ENCODE measurements at places on chromosomes 3 and 15.

DNA sequence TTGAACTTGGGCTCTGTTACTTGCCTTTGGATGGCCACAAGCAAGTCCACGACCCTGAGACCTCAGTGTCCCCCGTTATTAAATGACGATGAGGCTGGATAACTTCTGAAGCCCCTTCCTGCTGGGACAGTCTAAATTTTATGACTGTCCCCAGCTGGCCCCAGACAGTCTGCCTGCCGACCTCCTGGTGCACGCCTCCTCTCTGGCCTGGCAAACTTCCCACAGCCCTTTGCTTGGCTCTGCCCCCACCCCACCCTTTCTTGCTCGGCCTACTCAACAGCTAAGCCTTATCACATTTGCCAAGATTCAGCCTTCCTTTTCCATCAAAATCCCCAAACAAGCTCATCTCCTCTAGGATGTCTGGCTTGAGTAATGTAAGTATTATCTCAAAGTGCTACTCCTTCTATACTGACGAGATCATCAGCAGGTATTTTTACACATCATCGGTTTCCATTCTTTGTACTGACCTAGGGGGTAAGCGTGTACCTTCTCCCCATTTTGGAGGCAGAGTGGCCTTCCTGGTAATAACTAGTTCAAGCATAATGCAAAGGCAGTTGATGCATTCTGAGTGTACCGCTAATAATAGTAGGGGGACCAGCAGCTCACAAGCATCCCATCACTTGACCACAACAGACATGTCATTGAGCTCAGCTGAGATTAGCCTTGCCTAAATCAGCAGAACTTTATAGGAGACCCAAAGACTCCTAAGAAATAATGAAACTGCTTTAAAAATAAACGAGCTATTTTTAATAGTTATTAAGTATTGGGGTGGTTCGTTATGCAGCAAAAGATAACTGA, 120.8 kb upstream of the HACD2 start:
- no peak for DNase-seq

DNA sequence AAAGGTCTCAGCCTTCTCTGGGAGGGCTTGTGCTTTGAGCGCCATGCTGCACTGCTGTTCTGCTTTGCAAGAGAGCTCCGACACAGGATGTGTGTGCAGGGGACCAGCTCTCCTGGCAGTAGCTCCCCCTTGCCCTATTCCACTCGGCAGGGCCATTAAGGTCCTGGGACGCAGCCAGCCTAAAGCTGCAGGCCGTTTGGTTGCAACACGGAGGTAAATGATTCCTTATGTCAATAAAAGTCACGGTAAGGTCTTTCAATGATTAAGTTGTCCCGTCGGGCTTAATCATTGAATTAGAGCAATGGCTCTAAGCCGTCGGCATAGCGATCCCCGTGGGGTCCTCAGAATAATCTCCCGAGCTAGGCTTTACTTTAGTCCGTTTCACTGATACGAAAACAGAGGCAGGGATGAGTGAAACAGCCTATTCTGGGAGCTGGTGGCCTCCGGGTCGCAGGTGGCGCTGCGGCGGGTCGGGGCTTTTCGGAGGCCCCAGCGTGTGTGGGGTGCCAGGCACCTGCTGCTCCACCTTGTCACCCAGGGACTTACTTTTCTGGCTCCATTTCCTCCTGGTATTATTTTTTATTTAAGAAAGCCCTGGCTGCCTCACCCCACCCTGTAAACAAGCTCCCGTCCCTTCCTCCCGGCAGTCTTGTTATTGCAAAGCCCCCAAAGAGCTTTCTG, 525.2 kb downstream of the OCA2 start:
- no peak for DNase-seq

DNA sequence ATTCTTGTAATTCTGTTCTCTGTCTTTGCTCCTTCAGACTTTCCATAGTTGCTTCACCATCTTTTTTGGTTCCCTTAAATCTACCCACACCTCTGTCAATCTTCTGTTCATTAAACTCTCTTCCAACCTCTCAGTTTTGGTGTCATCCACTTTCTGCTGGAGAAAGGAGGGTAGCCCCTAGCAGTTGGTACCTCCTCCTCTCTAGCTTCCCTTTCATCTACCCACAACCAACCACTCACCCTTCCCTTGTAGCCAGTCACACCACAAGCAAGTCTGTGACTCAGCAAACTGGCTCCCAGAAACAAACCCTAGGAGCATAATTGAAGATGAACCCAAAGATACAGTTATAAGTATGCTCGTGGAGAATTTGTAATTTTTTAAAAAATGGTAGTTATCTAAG, 318.6 kb downstream of the FHIT start:
- DNase-seq = no peak

GRCh38 chr15:69467636-69468035, 15.0 kb downstream of the RPLP1 start:
- no peak for DNase-seq

DNA sequence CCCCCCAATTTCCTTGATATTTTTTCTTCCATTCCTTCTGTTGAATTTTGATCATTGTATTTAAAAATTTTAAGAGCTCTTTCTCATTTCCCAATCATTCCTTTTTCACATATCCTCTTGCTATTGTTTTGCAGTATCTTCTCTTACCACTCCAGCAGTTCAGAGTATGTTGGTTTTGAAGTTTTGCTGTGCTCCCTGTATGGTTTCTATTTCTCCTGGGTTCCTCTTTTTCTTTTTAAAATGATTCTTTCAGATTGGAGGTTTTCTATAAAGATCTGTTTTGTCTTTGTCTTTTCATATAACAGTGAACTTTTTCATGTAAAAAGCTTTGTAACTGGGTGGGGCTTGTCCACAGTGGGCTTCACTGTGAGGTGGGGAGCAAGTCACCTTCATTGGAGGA, 12.8 kb downstream of the USP3 start:
- no peak for DNase-seq

- no peak for DNase-seq
These were observed 21.9 kb downstream of the AAGAB start for GRCh38 chr15:67232591-67232990.
